Activated CD4-positive, alpha-beta T cell treated with anti-CD3 and anti-CD28 coated beads, Interleukin-2, amount 10 ng/mL, durations not matched to agents 7 days and 5 days (primary cell): ENCODE measurements at places on chromosomes 2 and 18.

GRCh38 chr2:222672068-222672401 lies 577 bp downstream of the MOGAT1 start:
- DNase-seq = no peak

- no peak for DNase-seq
Measured at GRCh38 chr18:32698153-32698552, 74.7 kb downstream of the KLHL14 start.

DNA sequence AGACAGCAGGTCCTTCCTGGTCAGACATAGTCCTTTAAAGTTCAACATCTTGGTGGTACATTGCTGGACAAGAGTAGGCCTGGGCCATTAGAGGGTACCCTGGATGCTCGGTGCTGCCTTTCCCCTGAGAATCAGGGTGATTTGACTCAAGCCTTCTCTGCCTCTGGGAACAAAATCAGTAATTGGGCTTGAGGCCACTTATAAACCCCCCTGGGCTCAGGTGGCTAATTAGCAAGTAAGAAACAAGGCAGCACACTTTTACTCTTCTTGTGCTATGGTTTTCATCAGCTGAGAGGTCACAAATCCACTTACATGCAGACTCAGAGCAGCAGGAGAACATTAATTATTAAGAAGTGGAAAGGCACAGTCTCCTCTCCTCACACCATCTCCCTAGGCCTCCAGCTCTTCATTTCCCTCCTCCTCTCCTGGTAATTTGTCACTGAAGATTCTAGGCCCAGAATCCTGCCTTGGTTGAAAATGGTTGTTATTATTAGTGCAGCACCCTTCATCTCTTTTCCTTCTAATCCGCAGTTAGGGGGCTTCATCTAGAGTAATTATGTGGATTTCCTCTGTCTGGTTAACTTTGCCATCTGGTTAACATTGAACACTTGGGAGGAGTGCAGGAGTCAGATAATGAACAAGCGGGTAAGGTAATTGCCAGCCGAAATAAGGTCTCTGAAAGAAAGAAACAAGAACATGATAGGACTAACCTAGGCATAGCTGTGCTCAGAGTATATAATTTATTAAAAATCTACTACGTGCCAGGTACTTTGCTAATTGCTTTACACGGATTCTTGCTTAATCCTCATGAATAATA lies 29.7 kb upstream of the CASP10 start:
- no peak for DNase-seq

- DNase-seq = no peak
Measured at GRCh38 chr18:11570073-11570588, 39.3 kb upstream of the SLC35G4 start.

GRCh38 chr18:27839141-27839540 lies 337.8 kb downstream of the CDH2 start:
- DNase-seq = no peak

DNA sequence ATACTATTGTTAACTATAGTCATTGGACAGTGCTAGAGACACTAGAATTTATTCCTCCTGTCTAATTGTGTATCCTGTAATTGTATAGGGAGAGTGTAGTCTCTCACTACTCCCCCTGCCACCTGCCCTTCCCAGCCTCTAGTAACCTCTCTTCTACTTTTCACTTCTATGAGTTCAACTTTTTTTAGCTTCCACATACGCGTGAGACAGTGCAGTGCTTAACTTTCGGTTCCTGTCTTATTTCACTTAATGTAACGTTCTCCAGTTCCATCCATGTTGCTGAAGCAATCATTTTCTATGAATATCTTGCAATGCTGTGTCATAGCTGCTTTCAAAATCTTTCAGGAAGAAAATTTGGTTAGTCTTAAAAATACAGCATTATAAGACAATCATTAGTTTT lies 22.8 kb upstream of the RUFY4 start:
- DNase-seq = no peak

DNA sequence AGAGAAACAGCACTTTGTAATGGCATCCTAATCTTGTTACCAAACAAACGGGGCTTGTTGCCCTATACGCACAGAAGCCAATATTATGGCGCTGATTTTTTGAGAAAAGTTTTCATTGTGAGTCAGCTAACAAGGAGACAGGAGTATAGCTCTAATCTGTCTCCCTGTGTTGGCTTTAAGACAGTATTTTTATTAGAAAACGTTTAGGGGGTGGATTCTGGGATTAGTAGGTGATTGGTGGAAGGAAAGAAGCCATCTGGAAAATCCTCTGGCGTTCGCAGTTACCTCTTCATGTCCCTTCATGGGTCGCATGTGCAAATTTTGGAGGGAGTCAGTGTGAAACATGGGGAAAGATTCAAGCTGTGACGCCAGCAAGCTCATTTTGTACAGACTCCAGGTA lies 698 bp upstream of the TMEM237 start:
- no peak for DNase-seq

- DNase-seq = no peak
Measured at GRCh38 chr2:164954954-164955701, at the start of gene SLC38A11. Gene SLC38A11, minus strand, starts transcription at chr2:164955525. Its CDS starts 278 bp downstream, at chr2:164955247.

- no peak for DNase-seq
Measured at GRCh38 chr2:128967646-128968045, 649.0 kb upstream of the HS6ST1 start.

DNA sequence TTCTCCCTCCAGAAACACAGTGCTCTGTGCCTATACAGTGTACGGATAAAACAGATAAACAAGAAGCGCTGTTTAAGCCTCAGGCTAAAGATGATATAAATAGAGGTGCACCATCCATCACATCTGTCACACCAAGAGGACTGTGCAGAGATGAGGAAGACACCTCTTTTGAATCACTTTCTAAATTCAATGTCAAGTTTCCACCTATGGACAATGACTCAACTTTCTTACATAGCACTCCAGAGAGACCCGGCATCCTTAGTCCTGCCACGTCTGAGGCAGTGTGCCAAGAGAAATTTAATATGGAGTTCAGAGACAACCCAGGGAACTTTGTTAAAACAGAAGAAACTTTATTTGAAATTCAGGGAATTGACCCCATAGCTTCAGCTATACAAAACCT lies 70.7 kb downstream of the TANK start:
- no peak for DNase-seq

- no peak for DNase-seq
Measured at GRCh38 chr2:149271575-149271974, 58.8 kb upstream of the LYPD6 start.

DNA sequence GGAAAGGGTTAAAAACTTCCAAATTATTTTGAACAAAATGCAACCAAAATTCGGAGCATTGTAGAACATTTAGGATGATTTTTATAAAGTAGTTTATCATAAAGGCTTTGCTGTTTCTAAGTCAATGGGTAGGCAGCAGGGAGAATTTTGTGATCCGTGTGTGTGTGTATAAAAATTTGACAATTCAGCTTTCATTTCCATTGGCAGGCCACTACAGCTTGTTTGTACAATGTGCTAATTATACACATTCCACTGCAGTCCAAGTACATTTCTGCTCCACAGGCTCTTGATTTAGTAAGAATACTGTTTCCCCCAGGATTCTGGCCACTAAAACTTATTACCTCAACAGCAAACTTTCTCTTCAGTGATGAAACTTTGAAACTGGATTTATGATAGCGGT lies 71.8 kb upstream of the LTBP1 start:
- no peak for DNase-seq

DNA sequence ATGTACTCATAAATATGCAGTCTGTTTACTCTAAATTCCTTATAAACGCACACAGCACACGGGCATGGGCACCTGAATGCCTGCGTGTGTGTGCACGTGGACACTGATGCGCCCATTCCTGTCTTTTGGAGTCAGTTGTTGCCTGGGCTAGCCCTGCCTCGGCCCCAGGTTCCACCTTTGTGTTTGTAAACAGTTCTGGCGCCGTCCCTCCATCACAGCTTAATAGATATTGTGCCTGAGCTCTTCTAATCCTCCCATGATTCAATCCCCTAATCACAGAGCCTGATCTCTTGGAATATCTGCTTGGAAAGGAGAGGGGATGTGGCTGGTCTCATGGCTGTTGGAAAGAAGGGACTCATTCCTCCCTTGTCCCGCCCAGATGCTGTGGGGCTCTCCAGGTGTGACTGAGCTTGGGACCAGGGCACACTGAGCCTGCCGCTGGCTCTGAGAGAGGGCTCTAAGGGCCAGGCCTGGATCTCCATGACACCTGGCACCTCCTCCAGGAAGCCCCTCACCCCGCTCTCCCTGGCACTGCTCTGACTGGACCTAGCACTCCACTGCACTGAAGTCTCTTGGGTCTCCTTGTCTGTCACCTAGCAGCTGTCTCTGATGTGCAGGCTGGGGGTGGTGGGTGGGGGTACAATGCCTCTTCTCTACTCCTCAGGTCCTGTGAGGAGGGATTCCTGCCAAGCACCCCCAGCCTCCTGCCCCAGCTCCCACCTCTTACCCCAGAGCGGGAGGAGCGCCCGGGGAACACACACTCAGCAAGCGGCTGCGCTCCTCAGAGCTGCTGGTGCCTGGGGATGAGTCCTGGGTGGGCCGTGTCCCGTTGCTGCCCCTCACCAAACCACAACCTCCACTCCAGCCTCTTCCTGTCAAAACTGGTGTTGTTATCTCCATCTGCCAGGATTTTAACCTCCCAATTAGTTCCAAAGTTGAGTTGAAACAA lies 181.3 kb downstream of the INHBB start:
- DNase-seq = no peak

GRCh38 chr2:105307962-105308361 lies 21.6 kb downstream of the TGFBRAP1 start:
- DNase-seq = no peak

- DNase-seq = no peak
Measured at GRCh38 chr2:74944987-74945787, 13.3 kb upstream of the POLE4 start.

DNA sequence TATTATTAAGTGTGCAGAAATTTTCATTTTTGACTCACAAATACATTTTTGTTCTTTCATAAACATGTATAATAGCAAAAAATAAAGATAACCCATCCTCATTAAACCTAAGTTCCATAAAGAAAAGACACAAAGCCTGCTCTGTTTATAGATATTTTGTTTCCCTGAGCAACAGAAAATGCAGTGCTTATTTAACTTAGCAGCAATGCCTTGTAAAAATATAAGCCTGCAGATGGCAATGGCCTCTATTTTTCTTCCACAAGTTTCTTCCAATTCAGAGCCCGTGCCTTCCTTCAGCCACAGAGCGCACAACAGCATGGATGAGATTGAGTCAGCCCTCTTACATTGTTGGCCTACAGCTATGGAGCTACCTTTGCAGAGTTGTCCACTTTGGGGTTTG lies 43.6 kb downstream of the PKP4 start:
- no peak for DNase-seq

DNA sequence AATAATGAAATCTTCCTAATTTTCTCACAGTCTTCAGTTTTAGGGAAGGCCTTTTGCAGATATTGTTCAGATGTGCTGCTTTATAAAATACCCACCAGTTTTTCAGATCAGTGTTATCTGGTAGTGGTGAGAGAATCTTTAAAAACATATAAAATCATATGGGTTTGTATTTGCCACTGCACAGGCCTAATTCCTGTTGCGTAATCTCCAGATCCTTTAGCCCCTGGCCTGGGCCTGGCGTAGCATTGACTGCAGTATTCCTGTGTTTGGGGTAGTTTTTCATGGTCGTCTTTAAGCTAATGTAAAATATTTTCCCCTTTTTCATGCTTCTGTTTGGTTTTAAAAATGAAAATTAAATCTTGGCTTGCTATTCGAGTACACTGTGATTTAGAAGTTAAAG lies 43.2 kb downstream of the TSHZ1 start:
- DNase-seq = no peak

DNA sequence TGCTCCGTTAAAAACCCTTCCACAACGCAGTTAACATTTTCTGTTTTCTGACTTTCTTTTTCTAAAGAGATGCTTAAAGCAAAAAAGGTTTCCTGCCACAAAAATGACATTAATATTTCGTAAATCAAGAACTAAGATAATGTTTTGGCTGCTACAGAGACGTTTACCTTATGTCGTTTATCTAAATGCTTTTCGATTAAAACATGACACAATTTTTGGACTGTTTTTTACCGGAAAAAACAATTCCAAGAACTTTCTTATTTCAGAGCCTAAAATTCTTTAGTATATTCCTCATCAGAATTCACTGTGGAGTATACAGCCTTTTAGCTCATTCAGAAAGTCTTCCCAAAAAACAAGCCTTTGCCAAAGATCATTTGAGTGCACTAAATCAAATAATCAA lies 278.0 kb upstream of the TCF4 start:
- no peak for DNase-seq

DNA sequence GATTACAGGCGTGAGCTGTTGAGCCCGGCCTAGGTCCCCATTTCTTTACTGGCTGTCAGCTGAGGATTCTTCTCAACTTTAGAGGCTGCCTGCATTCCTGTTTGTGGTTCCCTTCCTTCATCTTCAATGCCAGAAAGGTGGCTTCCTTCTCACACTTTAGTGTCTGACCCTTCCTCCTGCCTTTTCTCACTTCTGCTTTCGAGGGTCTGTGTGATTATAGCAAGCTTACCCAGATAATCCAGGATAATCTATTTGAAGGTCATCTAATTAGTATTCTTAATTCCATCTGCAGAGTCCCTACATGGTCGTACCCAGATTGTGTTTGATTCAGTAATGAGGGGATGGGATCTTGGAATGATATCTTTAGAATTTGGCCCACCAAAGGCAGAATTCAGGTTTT lies 157.4 kb downstream of the TANC1 start:
- no peak for DNase-seq

DNA sequence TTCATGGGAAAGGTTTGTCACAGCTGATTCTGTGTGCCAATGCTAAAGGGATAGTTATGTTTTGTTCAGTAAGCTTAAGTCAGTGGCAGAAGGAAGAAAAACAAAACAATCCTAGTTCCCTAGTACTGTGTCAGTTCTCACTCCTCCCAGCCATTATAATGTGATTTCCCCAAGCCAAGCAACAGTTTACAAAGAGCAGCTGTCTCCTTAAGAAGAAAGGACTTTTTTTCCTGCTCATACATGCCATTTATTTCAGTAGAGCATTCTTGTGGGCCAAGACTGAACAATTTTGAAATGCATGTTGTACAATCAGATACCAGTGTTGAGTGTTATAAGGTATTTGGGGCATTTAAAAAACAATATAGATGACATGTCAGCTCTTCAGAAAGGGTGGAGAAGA lies 52.1 kb downstream of the NEMP2 start:
- no peak for DNase-seq

GRCh38 chr18:10525371-10525691 lies 496 bp upstream of the NAPG start:
- DNase-seq = no peak

- no peak for DNase-seq
Measured at GRCh38 chr18:77030201-77030600, 102.4 kb downstream of the MBP start.

GRCh38 chr2:199847181-199847864 lies 3.7 kb downstream of the FTCDNL1 start:
- DNase-seq = no peak

DNA sequence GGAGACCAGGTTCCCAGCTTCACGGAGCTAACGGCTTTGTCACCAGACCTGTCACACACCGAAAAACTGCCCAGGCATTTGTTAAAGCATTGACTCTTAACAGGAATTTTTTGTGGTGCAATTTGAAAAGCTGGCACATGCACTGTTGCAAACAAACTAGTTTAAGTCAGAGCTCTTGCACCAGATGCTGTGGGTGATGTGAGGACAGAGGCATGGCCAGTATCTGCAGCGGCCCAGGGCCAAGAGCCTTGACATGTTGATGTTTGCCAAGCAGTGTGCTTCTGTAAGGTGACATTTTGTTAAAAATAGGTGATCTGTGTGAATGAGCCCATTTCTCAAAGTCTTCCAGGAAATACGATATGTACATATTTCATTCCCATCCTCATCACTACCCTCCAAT lies 142.5 kb downstream of the MTCL1 start:
- DNase-seq = no peak
